ENCODE measurements at places on chromosomes 13 and 19.
A peak's percentile ranks its signal among the peaks of the same experiment; 100 is the strongest.

DNA sequence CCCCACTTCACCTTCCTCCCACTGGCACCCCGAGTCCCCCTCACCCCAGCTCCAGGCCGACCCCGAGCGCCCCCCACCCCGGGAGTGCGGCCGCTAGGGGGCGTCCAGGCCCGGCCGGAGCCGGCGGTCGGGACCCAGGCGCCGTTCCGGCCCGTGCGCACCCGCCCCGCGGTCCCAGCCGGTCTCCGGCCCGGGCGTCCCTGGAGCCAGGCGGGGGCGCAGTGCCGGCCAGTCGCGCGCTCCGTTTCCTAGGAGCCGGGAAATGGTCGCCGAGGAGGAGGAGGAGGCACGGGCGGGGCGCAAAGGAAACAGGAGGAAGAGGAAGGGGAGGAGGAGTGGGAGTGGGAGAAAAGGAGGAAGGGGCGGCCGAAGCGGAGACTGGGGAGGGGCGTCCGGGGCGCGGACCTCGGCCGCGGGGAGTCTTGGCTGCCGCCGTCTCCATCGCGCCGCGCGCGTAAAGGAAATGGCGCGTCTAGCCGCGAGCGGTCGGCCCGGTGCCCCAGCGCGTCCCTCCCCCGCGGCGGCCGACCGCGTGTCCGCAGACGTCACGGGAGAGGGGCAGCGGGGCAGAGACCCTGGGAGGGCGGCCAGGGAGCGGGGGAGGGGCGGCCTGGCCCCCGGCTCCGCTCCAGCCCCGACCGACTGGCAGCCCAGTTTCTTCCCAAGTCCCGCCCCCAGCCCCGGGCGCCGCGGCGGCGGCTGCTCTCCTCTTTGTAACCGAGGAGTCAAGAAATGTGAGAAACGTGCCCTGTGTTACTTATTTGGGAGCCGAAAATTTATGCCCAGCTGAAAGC lies 1.1 kb upstream of the KCTD15 start:
- DNase-seq, result peak; percentile 93

DNA sequence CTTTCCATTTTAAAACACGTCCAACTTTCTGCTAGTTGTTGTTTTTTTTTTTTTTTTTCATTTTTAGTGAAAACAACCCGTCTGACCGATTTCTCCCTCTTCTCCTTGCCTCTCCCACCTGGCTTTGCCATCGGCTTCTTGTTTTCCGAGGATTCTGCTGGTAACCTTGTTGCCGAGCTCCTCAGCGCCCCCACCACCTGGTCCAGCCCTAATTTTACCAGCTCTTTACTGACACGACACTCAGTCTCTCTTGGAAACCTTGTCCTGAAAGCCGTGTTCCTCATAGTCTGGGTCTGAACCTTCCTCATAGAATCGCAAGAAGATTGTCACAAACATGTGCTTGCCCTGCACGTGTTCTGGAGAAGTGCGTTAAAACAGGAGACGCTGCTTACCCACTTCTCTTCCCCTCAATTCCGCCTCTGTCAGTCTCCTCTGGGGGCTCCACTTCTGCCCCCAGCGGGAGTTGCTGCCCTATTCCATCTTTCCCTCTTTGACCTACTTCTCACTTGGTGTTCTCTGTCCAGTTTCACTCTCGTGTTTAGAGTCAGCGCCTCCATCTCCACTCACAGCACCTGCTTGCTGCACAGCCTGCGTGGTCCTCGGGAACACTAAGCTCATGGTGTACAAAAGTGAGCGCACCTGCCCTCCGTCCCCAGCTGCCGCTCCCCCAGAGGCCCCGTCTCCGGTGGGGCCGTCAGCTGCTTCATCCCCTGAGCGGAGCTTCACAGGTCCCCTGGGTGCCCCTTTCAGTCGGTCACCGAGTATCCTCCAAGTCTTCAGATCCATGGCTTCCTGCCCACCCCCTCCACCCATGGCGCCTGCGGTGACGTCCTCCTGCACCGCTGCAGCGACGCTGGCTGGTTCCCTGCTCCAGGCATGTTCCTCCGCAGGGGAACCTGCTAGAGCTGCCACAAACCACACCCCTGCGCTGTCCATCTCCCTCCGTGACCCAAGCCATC lies 65.1 kb downstream of the TM9SF2 start:
- no peak for DNase-seq

- no peak for DNase-seq
These were observed 4.0 kb downstream of the ARID3A start for GRCh38 chr19:929891-930258.

DNA sequence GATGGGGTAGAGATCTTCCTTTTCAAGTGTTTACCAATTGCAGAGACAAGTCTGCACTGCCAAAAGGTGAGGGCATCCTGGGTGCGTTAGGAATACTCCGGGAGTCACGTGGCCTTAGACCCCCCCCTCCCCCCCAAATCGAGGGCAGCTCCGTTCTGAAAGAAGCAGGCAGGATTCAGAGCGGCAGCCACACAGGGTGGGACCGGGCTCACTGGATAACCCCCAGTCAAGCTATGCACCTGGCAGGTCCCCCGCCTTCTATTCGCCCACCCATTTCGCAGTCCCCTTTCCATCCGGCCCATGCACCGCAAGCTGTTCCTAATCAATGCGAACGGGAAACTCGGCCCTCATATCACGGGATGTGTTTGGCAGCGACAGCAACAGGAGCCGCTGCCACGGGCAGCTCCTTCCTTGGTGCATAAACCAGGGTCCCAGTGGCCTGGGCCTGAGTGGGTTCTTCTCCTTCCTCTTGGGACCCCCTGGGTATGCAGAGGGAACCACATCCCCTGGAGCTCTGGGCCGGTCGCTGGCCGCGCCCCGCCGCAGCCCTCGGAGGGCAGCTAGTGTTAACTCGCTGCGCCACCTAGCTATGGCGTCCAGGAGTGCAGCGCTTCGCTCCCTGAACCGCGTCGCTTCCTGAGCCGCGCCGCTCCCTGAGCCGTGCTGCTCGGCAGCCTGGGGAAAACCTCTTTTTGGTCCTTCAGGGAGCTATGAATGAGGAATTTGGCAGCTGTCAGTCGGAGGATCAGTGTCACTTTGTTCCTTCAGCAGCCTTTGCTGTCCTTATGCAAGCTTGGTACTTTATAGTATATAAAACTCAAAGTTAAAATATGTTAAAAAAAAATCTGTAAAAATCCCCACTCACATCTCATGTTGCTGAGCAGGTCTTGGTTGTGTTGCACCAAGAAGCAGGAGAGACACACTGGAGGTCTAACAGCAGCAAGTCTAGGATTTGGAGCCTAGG lies 41.4 kb downstream of the LYL1 start:
- DNase-seq, result peak; percentile 80

- DNase-seq, result no peak
These were observed 2.9 kb upstream of the ARHGEF7 start for GRCh38 chr13:111112196-111112595.

DNA sequence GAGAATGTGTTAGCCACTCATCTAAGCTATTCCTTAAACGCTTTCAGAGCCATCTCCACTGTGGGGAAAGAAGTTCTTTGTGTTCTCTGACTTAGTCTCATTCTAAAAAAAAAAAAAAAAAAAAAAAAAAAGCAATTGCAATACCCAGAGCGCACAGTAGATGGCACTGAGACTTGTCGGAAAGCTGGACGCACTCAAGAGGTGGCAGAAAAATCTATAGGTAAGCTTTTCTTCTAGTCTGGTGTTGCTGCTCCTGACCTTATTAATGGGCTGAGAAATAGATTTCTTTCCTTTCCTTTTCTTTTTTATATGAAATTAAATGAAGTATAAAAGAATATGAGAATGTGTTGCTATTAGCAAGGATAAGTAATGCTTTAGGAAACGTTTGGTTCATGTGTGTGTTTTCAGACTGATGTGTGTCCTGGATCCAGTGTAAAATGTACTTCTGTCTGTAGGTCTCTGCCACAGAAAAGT lies 4.7 kb upstream of the GJB2 start:
- peak; percentile 46 for DNase-seq

GRCh38 chr13:97852181-97852874 lies 101.1 kb upstream of the IPO5 start:
- DNase-seq, result no peak

DNA sequence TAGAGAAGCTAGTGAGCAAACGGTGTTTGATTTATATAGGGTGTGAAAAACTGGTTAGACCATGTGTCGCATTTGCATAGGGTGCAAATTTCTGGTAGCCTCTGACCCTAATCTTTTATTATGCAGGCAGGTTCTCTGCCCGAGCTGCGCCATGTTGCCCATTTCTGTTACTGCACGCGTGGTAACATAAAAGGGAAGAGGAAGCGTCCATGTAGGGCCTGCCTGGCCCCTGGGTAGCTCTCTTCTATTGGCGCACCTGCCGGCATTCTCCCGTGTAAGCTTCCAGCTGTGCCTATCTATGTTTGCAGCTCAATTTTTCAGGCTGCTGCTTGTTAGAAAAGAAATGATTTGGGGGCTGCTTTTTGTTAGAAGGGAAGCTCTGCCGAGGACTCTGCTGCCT lies 14.0 kb upstream of the CD70 start:
- no peak for DNase-seq

DNA sequence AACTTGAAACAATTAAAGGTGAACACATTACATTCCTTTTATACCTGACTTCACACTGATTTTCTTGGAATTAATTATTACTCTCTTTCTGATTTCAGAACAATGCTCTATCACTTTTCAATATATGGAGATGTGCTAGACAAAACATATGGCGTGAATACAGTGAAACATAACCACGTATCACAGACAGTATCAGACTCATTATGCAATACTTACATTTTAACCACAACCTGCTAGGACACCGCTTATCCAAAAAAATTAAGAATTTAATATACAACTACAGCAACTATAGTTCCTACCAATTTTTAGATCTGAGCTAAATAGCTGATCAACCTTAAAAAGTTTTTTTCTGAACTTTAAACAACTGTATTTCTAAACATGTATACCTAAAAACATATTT lies 9.9 kb downstream of the HSPH1 start:
- no peak for DNase-seq

DNA sequence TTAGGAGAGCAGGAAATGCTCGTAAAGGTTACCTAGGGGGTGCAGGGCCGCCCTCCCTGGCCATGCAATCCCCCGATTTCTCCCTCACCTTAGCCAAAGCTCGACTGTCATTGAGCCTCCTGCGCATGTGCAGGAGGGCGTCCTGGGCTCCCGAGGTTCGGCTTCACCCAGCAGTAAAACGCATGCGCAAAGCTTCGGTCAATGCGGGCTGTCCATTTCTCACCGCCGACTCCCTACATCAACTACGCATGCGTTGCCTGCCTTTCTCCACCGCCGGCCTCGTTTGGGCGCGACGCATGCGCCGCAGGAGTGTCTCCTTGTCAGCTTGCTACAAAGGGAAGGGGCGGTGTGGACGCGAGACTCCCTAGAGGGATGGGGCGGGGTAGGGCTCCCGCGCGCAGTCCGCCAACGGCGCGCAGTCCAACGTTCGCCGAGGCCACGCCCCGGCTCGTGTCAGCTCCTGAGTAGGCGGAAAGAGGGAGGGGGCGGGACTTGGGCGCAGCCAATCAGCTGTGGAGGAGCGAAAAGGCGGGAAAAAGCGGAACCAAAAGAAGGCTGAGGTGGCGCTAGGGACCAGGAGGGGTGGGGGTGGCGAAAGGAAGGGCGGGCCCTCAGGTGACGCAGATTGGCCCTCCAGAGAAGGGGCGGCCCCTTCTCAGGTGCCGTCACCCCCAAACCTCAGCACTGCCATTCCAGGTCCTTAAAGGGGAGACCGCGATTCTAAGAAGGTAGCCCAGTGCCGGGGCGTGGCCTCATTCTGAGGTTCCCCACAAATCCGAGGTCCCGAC lies at the start of the genes SYNGR4 and TMEM143:
SYNGR4 (plus strand) TSS at position 558 of the 788 bp plus-strand sequence. CDS start 1,476 bp downstream, outside the sequence.
TMEM143 (minus strand) TSS at position 131 of the 788 bp plus-strand sequence; CDS start at position 111, 20 bp downstream.
- peak; percentile 100 for DNase-seq

DNA sequence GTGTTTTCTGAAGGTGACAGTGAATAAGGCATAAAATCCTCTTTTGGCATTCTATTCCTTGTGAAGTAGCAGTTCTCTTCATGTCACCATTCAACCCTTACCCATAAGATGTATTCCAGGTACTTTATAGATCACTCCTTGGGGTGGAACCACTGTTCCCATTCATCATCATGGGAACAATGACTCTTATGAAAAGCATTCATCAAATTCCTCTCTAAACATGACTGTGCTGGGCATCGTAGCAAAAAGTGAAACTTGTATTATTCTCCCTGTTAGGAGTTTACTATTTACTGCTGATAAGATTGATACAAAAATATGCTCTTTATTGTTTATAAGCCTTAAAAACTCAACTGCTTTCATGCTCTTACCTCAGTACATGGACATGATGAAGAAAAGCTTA lies 793.4 kb downstream of the LIG4 start:
- DNase-seq, result no peak

GRCh38 chr13:112397108-112397507 lies 21.0 kb downstream of the SPACA7 start:
- no peak for DNase-seq

- DNase-seq, result no peak
These were observed 1.7 kb upstream of the BCAM start for GRCh38 chr19:44807162-44807561.

- peak; percentile 25 for DNase-seq
These were observed 91.1 kb downstream of the CDK8 start for GRCh38 chr13:26344980-26345379.

DNA sequence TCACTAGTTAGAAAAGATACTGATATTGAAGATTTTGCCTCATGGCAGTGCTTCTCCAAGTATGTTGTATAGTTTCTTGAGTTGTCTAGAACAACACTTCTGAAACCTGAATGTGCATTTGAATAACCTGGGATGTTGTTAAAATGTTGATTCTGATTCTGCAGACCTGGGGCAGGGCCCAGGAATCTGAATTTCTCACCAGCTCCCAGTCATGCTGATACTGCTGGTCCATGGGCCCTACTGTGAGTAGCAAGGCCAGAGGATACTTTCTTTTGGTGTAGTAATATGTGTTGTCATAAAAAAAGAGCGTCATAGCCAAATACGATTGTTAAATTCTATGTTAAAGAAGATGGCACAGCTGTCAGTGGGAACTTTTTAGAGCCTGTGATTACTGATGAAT lies 41.6 kb upstream of the C1QTNF9 start:
- no peak for DNase-seq

GRCh38 chr19:16228637-16229321 lies 31.1 kb downstream of the AP1M1 start:
- DNase-seq, result no peak
